ENCODE measurements at places on chromosomes 3 and 15.

GRCh38 chr15:64389036-64389435 lies 1.4 kb downstream of the TRIP4 start:
- no peak for DNase-seq

- DNase-seq: no peak
These were observed 1.5 kb upstream of the SNX22 start for GRCh38 chr15:64149893-64150578.

- no peak for DNase-seq
These were observed 243.9 kb downstream of the ZBTB20 start for GRCh38 chr3:114903213-114903612.

DNA sequence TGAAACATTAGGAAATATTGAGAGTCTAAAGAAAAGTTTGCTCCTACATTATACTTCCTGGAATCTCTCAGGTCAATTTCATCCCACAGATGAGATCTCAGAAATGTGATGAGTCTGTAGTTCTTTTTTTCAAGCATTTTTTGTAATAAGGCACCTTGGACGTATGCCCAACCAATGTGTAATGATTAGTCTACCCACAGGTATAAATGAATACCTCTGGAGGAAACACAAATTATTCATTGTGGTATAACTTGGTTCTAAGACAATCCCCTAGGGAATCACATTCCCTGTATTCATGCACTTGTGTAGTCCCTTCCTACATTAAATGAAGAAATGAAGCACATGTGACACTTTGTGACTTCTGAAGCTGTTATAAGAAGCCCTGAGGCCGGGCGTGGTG lies 596.2 kb upstream of the UBE2E2 start:
- DNase-seq: no peak

Measured in iPS DF 19.7 (cell line).